ENCODE measurements at places on chromosomes 2 and 18.

- DNase-seq, result no peak
Measured at GRCh38 chr2:239061121-239061666, 213.3 kb downstream of the TWIST2 start.

- no peak for DNase-seq
Measured at GRCh38 chr2:66488946-66489345, 54.0 kb downstream of the MEIS1 start.

DNA sequence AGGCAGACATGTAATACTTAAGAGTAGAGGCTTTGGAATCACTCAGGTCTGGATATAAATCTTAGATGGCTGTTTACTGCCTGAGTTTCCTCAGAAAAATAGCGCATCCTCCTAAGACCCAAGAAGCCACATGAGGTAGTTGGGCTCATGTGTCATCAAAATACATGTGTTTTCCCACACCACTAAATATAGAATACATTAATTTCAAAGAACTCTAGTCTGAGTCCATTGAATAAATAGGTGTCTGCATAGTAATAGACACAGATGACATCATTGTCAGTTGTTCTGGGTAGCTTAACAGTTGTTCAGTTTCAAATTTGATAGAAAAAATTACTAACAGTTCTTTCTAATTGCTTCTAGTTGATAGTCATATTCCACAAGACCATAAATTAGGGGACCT lies 9.6 kb downstream of the PPP1R1C start:
- no peak for DNase-seq

DNA sequence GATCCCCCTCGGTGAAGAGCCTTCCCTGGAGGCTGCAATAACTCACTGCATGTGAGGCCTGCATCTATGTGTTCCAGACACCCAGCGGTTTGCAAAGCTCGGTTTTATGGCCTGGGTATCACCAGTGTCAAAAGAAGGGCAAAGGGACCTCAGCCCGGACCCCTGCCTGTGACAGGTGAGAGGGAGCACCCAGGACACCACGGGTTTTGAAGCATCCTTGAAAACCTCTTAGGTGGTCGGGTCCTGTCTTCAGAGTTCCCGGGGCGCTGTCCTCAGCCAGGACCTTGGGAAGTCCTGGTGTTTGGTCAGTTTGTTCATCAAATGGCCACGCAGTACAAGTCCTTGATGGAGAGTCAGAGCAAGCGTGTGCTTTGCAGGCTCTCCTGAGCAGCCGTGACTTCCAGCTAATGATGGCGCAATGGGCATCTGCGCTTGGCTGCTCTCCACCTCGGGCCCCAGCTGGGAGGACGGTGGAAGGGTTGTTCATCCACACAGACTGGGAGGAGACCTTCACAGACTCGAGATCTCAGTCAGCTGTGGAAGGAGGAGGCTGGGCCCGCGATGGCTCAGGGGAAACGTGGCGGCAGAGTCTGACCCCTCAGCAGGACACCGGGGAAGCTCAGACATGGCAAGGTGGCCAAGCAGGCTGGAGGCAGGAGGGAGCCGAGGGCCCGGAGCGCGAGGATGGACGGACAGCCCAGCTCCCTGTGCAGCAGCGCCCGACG lies 113.1 kb upstream of the GPC1 start:
- DNase-seq, result no peak

- DNase-seq, result no peak
Measured at GRCh38 chr2:63675026-63675425, 86.3 kb downstream of the MDH1 start.

DNA sequence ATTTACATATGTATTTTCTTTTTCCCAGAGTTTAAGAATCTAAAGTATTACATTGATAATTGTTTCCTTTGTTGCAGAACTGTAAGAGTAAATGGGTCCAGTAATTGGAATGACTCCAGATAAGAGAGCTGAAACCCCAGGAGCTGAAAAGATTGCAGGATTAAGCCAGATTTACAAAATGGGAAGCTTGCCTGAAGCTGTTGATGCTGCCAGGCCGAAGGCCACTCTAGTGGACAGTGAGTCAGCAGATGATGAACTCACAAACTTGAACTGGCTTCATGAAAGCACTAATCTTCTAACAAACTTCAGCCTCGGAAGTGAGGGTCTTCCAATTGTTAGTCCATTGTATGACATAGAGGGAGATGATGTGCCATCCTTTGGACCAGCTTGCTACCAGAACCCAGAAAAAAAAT lies 183.8 kb upstream of the STON1 start:
- DNase-seq, result peak; percentile 71

DNA sequence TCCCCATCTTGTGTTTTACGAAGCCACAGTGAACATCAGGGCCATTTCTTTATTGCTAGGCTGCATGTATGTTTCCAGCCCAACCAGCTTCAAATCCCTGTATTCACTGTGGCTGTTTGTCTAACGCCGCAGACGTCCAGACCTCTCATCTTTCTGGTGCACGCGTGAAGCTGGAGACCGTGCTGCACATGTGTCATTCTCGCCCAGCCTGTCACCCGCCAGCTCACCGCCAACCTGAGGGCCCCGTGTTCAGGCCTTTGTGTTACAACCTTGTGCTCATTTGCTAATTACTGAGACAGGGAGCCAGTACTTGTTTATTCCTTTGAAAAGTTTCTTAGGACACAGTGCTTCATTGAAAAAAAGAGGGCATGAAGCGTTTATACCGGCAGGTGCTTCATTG lies 21.4 kb downstream of the SALL3 start:
- no peak for DNase-seq

DNA sequence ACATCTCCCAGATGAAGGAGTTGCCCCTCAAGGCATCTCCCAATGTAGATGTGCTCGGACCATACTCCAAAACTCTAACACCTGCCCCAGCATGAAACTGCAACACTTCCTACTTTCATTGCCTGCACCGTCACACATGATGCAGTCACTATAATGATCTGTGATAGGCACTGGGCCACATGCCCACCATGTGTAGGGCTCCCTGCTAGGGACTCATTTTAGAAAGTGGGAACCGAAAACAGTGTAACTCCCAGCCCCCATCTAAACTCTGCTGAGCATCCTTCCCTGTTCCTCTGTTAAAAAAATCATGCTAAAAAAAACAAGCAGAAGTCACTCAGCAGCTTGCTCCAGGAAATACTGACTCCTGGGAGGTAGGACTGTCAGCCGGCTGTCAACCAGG lies 496.1 kb upstream of the RAB6C start:
- DNase-seq, result no peak

GRCh38 chr2:37324536-37324785 lies 172 bp downstream of the PRKD3 start:
- DNase-seq, result peak; percentile 93

DNA sequence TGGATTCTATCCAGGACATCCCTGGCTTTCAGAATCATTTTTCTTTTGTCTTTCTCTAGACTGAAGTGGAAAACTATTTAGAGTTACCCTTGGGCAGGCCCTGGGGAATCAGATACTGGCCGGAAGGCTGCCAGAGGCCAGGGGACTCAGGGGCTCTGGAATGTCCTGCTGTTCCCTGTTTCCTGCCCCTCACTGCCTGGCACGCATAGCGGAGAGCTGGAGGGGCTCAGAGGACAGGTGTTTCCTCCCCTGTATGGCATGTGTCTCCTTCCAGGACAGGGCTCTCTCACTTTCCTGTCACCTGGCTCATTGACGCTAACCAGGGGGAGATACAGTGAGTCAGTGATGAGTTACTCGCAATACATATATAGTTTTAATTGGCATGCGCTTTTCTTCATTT lies 38.8 kb downstream of the DYSF start:
- peak; percentile 68 for DNase-seq

DNA sequence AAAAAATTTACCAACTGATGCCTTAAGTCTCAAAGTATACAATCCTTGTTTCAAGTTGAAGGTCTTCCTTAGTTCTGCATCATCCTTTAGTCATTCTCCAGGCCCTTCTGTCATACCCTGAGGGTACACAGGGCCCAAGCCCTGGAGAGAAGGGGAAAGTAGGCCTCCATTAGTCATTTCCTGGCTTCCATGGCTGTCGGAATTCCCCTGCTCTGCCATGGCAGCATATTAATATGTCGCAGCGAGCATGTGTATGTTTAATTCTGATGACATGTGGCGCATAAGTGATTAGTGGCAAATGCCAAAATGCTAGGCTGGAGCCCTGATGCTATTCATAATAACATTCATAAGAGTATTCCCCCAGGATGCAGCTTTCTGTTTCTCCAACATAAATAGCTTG lies 22.1 kb downstream of the GPR39 start:
- no peak for DNase-seq

- no peak for DNase-seq
Measured at GRCh38 chr2:192411755-192412154, 217.0 kb upstream of the TMEFF2 start.

DNA sequence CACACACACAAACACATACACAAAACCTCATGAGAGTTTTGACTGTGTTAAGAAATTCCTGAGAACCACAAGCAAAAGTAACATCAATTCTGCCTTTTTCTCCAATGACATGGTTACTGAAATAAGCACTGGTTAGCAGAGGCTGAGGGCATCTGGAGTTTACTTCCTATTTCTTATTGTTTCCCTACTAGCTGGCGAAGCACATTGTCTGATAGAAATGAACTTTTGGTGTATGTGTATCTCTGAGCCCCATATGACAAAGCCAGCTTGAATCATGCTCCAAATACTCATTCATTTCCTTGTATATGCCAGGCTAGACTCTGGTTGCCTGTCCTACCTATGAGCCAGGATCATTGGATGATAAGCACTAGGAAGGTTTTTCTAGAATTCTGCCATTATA lies 203.1 kb downstream of the NCKAP5 start:
- DNase-seq, result no peak

- no peak for DNase-seq
Measured at GRCh38 chr2:231323316-231323715, 72.2 kb upstream of the B3GNT7 start.

GRCh38 chr2:99032786-99033185 lies 96.8 kb upstream of the CRACDL start:
- DNase-seq, result no peak

DNA sequence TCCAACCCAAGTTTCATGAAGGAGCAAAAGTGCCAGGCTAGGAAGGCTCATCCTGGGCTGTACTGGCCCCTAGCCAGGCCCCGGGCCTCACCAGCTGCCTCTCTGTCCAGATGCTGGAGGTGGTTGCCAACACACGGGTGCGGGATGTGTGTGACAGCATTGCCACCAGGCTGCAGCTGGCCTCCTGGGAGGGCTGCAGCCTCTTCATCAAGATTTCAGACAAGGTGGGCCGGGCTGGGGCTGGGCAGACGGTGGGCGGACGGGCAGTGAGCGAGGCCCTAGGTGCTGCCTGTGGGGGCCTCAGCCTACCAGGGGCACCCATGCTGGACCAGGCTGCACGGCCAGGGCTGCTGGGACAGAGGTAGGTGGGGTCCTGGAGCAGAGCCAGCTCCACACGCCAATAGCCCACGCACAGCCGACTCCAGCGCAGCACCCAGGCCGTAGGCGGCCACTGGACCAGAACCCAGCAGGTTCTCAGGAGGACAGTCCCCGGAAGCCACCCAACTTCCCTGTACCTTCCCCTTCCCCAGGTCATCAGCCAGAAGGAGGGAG lies 11.8 kb upstream of the GPR17 start:
- peak; percentile 83 for DNase-seq

DNA sequence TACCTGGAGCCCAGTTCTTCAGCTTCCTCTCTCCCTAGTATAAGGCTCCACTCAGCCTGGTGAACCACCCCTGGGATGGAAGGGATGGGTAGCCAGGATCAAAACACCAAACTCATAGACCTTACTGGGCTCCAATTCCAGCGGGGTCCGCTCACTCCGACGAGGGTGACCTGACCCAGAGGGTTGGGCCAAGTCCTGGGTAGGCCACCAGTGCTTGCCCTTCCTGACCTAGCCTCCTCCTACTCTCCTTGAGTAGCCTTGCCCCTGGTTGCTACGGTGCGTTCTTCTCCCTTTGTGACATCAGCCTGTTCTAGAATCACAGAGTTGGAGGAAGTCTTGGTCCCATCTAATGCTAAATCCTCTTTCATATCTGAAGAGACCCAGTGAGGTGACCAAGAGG lies 537 bp upstream of the STAT4 start:
- no peak for DNase-seq

DNA sequence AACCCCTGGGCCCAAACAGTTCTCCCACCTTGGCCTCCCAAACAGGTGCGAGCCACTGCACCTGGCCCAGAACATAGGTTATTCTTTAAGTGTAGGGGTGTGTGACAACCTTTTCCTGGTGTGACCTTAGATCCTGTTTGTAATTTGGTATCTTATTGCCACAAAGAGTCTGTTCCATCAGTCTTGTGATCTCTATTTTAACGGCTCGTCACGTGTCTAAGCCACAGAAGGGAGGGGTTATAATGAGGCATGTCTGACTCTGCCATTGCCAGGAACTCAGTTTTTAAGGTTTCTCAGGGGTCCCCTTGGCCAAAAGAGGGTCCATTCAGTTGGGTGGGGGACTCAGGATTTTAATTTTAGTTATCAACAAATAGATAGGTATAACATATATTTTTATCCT lies 4.4 kb upstream of the ALS2 start:
- no peak for DNase-seq

GRCh38 chr2:156784020-156784701 lies 348.0 kb downstream of the GPD2 start:
- DNase-seq, result no peak

DNA sequence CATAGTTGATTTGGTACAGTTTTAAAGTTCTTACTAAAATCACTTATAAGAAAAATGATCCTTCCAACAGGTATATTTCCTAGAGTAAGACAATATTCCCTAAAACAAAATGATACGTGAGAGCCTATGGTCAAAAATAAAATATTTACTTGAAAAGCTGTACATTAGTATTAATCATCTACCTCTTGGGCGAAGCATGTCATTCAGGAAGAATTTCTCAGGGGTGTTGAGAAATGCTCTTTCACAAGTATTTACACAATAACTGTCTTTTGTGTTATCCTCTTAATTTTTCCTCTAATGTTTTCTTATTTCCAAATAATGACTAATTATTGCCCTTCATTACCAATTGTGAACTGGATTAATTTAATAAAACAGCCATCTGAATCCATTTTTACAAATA lies 466.3 kb downstream of the SATB2 start:
- DNase-seq, result no peak

- no peak for DNase-seq
Measured at GRCh38 chr2:4690913-4691312, 987.5 kb downstream of the DCDC2C start.

DNA sequence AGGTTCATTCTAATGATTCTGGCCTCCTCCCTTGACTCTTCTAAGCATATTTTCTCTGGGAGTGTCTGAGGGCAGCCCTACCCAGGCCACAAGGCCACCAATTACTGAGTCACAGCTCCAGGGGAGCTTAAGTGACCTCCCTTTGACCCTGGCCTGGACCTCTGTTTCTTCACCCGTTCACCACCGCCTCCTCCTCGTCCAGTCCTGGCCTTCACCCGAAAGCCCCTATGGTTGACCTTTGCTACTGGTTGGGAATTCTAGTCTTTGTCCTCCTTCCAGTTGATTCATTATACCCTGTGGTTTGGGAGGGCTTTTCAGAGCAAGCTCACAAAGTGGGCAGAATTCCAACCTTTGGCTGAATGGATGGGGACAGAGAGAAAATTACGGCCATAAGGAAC lies 72.6 kb downstream of the NRP2 start:
- peak; percentile 67 for DNase-seq
